ENCODE measurements at places on chromosomes 7 and 10. TPM values are rescaled to one million over a fixed set of nuclear protein-coding genes. Genes with fewer than 3 reads are reported as not detected.
A peak's percentile ranks its signal among the peaks of the same experiment; 100 is the strongest.

GRCh38 chr7:7438851-7439250, 96.8 kb downstream of the COL28A1 start:
- DNase-seq, result peak; percentile 17

DNA sequence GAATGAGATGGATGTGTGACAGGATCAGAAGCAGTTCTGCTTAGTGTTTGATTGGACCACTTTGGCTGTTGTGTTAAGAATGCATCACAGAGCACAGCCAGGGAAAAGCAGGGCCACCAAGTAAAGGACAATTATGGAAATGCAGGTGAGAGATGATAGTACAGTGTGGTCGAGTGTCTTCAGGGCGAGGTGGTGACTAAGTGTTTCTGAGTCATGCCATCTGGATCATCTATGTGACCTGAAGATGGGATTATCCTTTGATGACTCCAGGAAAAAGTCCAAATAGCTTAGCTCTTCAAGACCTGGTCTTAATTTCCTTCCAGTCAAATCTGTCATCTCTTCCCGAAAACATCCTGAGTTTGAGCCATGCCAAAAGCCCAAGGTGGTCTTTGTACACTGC, 523.2 kb upstream of the IGFBP3 start:
- no peak for DNase-seq

- no peak for DNase-seq
These were observed 20.2 kb downstream of the RTKN2 start for GRCh38 chr10:62248465-62248864.

- DNase-seq, result no peak
These were observed 26.1 kb downstream of the PAXIP1 start for GRCh38 chr7:154976844-154977243.

DNA sequence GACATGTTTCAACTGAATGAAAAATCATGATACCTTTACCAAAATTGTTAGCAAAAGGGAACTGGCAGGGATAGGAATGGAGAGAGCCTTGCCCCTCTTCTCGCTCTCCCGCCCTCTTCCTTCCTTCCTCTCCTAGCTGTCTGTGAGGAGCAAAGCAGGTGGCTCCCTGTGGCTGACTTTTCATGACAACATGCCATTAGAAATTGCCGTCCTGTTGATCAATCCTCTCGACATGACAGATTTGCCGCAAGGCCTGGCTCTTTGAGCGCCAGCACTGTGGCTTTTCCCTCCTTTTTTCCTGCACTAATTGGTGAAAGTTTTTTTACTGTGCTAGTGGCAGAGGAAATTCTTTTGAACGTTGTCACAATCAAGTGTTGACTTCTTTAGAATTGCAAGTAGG, 171.1 kb downstream of the TCF7L2 start:
- DNase-seq, result no peak

GRCh38 chr7:84841809-84842208, 345.0 kb downstream of the SEMA3D start:
- DNase-seq, result no peak

DNA sequence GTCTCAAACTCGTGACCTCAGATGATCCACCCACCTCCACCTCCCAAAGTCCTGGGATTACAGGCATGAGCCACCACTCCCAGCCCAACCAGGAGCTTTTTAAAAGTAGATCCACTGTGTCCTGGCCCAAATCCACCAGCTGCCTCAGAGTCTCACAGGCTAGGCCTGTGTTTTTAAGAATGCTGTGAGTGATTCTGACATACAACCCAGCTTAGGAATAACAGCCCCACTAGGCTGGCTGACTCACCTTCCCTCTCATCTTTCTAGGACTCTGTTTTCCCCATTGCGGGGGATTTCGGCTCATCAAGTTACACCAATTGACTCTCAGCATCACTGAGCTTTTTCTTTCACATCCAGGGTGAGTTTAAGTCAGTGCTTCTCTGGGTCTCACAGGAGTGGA, 207.6 kb downstream of the SKIDA1 start:
- DNase-seq, result no peak

GRCh38 chr10:131723297-131724168, 177.3 kb upstream of the PPP2R2D start:
- no peak for DNase-seq

DNA sequence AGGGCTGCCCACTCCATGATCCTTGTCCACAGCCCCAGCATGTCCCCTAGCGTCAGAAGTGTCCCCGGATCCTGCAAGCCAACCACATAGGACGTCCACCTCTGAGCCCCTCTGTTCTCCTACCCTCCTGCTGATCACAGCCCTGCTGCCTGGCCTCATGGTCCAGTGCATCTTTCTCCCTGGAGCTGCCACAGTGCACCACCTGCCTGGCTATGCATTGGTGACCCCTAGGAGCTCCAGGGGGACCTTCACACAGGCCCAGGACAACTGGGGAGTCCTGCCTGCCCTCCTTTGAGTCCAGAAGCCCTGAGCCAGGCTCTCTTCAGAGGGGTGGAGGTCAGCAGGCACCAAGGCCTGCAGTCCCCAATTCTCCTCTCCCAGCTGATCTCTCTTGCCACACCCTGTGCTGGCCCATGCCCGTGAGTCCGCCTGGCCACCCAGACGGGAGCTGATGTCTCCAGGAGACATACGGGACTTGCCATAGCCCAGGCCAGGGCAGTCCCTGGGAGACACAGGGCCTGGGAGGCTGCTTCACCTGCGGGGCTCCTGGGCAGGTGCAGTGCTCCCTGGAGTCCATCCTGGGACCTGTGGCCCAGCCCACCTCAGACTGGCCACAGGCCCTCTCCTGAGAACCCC, 77.4 kb upstream of the RET start:
- no peak for DNase-seq

GRCh38 chr10:29804025-29804852, 169.5 kb upstream of the SVIL start:
- peak; percentile 36 for DNase-seq

GRCh38 chr7:128103498-128104107, 72.4 kb upstream of the LRRC4 start:
- peak; percentile 35 for DNase-seq

- DNase-seq, result no peak
These were observed 103.7 kb downstream of the TRIM24 start for GRCh38 chr7:138563808-138564207.

DNA sequence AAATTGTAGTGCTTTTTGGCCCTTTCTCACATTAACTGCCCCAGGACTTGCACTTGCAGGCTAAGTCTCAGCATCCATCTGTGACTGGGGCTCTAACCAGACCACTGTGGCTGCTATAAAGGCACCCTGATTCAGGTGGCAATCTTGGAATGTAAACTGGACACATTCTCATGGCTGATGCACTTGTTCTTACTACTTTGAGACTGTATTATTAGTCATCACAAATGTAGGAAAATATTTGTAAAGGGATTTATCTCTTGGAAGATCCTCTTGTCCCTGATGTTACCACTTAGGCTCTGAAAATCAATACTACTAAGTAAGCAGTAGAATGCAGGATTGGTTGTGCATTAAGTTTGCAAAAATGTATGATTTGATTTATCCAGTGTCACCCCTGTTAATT, 25.0 kb downstream of the PDE1C start:
- no peak for DNase-seq

DNA sequence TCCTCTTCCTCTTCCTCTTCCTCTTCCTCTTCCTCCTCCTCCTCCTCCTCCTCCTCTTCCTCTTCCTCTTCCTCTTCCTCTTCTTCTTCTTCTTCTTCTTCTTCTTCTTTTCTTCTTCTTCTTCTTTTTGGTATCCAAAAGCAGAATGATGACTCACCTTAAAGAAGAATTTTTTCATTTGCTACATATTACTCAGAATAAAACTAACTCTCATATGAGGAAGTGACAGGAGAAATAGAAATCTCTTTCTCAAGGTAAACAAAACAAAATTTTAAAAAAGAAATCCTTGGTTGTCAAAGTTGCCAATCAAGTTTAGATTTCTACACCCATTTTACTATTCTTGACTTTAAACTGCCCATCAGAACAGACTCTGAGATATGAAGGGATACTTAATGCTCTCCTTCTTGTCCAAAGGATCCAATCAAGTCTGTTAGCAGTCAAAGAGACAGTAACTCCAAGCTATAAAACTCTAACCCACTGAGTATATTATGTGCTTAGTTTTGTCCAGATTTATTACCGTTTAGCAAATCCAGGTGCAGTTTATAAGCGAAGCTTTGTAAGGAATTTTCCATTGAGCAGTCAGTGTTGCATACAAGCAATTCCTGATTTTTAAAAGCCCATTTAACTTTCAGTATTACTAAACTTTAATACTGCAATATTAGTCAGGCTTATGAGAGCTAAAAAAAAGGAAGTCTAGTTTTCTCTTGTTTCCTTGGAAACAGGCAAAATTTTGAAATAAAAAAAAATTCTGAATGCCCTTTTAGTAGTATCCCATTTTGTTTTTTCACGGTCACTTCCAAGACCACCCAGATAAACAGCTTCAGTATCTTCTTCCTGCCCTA, 43.1 kb upstream of the SNX13 start:
- no peak for DNase-seq

DNA sequence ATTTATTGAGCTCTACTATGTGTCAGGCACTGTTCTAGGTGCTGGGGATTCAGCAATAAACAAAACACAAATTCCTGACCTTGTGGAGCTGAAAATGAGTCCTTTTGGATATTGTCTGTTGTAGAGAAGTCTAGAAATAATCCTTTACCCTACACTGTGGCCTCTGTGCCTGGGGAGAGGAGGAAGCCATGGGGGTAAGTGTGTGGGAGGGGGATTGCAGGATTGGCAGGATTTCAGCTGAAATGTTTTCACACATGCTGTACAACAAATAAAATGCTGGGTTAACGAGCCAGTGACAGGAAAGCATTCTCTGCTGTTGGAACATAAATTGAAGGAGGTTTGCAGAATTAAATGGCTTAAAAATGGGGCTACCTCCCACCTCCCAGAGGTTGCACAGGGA, 189.4 kb downstream of the FANK1 start:
- DNase-seq, result no peak

DNA sequence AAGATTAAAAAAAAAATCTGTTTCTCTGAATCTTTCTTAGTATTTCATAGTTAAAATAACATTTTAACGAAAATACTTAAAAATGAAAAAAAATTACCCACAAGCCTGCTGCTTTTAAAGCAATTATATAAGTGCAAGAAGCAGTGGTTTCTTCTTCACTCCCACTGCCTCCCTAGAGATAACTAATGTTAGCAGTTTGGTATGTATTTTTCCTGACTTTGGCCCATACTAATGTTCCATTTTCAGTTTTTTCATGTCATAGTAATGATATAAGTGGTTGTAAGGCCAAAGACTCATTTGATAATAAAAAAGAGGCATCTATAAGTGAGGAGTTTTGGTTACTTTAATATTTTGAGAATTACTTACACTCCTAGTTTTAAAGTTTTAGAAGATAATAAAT, 24.3 kb upstream of the LAMB1 start:
- DNase-seq, result no peak

DNA sequence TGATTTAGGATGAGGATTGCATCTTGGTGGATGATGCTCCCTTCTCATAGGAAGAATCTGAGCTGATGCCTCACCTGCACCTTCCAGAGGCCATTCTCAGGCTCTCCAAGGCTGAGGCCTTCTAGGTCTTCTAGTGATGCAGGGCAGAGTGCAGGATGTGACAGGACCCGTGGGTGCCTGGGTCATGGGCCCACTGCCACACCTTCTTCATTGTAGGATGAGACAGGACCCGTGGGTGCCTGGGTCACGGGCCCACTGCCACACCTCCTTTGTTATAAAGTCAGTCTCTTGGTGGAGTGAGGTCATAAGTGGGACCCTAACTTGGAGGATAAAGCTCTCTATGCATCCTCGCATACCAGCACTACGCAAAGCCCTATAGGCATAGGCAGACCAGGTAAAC, 109.9 kb upstream of the TCERG1L start:
- no peak for DNase-seq

GRCh38 chr7:134329614-134330346, 13.1 kb upstream of the SLC35B4 start:
- no peak for DNase-seq

DNA sequence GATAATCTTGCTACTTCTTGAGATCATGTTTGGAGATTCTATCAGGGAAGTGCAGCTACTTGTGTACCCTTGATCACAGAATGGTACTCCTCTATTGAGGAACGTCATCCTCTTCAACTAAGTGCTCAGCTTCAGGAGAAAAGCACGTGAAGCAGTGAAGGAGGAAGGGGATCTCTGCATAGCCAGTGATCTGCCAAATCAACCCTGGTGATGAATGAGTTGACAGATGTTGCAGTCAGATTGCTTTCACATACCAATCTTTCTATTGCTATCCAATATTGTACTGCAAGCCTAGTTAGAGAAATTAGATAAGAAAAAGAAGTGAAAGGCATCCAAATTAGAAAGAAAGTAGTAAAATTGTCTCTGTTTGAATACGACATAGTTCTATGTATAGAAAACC, 309.4 kb downstream of the TWIST1 start:
- DNase-seq, result no peak

GRCh38 chr10:43667317-43667731, 18.6 kb upstream of the ZNF32 start:
- no peak for DNase-seq

DNA sequence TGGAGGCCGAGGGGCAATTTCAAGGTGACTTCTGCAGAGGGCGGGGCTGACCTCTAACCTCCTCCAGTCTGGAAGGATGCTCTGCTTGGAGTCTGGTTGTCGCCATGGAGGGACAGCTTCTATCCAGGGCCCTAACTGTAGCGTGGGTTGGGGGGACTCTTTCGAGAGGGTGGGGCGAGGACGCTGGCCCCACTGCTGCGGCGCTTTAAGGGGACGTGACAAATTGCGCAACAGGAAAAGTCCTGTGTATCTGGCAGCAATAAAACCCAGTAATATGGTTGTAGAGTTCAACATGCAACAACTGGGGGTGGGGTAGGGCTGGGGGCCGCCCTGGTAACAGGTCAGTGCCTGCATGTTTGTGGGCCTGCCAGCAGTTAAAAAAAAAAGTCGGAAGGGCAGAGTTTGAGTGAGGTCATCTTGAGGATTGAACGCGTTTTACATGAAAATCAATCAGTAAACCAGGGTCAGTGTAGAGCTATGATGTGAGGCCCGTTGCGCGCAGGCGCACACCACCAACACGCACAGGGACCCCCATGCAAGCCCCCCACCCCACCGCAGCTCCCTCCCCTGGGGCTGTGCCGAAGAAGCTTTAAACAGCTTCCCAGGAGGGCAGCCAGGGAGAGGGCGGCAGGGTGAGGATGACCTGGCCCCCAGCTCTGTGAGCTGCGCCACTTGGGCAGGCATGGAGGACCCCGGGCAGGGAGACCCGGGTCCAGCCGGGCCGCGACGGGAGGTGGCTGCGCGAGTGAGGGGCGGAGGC, 4.3 kb downstream of the SHH start:
- no peak for DNase-seq

GRCh38 chr10:112562122-112562521, 115.1 kb downstream of the VTI1A start:
- DNase-seq, result no peak

- DNase-seq, result no peak
These were observed 89.3 kb upstream of the PITRM1 start for GRCh38 chr10:3261921-3262320.

GRCh38 chr10:25191162-25191895, 16.5 kb downstream of the GPR158 start:
- no peak for DNase-seq

Gene PWWP2B
- total RNA-seq, result 3.1 TPM

Gene TCF7L2
- total RNA-seq, result 1.5 TPM

Gene LAMB4
- not detected for total RNA-seq

Gene CARD11
- 107 TPM for total RNA-seq

Gene POLR3A
- total RNA-seq, result 16.6 TPM

Gene FAM170B
- not detected for total RNA-seq

Gene STEAP1
- 0.41 TPM for total RNA-seq

Gene ZNF117
- total RNA-seq, result 3.3 TPM

Gene PILRA
- 0.31 TPM for total RNA-seq

Gene PLAU
- total RNA-seq, result 0.45 TPM

Gene NACAD
- 0.10 TPM for total RNA-seq

Gene POLR2J2
- total RNA-seq, result 5.0 TPM

Gene NRG3
- total RNA-seq, result not detected

Gene FAM13C
- not detected for total RNA-seq

Measured in activated CD4-positive, alpha-beta memory T cell treated with anti-CD3 and anti-CD28 coated beads for 36 hours (primary cell).